Brain microvascular endothelial cell (primary cell): ENCODE measurements at places on chromosomes 4 and X.

DNA sequence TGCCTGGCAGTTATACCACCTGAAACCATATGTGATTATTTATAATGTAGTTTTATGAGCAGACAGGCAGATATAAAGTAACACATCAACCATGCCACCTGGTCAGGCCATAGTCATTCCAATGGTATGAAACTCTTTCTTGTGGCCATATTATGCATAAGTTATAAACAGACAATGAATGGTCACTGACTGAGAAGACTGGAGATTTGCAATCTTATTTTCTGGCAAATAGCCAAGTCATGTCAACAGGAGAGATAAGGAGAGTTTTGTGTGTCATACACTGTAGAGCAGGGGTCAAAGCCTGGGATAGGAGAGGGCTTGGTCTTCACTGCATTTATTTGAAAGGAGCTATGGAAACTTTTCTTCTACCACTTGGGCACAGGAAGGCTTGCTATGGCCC, 29.5 kb downstream of the SORBS2 start:
- peak; percentile 72 for DNase-seq

DNA sequence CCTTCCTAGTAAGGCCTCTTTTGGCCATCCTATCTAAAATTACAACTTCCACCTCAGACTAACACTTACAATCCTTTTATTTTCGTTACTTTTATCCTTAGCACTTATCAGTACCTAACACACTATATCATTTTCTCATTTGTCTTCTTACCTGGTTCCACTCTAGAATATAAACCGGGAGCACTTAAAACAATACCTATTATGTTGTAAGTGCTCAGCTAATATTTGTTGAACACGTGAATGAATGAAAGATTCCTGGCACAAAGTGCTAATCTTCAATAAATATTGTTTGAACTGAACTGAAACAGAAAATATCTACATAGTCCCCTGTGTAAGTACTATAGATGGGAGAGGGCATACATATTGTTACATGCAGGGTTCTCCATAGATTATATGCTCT, 14.4 kb downstream of the MGARP start:
- DNase-seq = no peak

DNA sequence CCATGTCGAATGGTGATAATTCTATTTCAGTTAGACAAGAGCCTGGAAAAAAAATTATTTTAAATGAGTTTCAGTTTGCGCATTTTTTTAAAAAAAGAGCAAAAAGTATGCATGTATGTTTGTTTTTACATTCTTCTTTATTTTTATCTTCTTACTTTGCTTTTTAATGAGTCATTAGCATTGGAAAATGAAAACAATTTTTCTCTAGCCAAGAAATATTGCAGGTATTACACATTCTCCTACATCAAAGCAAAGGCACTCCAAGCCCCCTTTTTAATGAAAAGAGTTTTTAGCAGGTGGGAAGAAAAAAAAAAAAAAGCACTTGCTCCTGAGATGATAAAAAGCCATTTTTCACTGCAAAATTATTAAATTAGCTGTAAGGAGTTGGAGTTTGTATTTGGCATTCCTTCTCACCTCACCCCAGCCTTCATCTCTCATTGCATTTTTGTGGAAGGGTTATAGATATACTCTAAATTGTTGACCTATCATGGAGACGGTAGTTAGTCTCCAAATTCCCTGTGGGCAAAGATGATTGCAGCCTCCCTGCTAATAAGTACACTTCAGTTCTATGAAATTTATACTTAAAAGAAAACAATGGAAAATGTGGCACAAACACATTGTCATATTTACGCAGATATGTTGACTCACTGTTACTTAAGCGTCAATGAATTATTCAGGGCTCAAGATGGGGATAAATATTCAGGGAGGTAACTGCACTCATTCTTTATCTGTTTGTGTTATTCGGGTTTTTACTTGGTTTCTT, 43.8 kb downstream of the PALLD start:
- DNase-seq = no peak

GRCh38 chrX:96684339-96685209, at the start of gene DIAPH2:
DIAPH2 (plus strand) TSS chrX:96684842.
- DNase-seq = peak; percentile 78

- no peak for DNase-seq
These were observed 1.2 kb downstream of the ATP11C start for GRCh38 chrX:139931646-139932072.

GRCh38 chr4:12723849-12724447, 760.2 kb downstream of the RAB28 start:
- DNase-seq = no peak

DNA sequence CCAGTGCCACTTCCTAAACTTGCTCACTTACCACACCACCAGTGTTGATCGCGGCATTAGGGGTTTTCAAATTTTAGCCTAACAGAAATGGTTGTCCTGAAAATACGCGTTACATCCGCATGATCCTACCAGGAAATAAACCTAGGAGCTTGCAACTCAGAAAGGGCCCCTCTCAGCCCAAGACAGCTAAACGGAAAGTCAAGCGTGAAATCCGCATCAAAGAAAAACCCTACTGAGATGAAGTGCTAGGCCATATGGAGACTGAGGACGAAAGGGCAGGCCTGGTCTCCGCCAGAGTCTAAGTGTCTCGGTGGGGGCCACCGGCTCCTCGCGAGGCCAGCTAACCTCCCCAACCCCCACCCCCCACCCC, 626 bp downstream of the YTHDC1 start:
- DNase-seq = peak; percentile 27

GRCh38 chr4:165626316-165626715, 246.7 kb upstream of the TLL1 start:
- no peak for DNase-seq

- peak; percentile 33 for DNase-seq
These were observed at the start of gene LDOC1 for GRCh38 chrX:141176586-141177451. LDOC1 (minus strand) TSS chrX:141177129; CDS start chrX:141177021, 108 bp downstream.

- peak; percentile 63 for DNase-seq
These were observed 49.4 kb downstream of the RTL9 start for GRCh38 chrX:110407910-110408545.
